Fibroblast of skin of right biceps (primary cell): ENCODE measurements at places on chromosomes 13 and 19.
A peak's percentile ranks its signal among the peaks of the same experiment; 100 is the strongest.

GRCh38 chr13:28805193-28805819 is 14.8 kb upstream of the MTUS2 start:
- DNase-seq: peak; percentile 2

DNA sequence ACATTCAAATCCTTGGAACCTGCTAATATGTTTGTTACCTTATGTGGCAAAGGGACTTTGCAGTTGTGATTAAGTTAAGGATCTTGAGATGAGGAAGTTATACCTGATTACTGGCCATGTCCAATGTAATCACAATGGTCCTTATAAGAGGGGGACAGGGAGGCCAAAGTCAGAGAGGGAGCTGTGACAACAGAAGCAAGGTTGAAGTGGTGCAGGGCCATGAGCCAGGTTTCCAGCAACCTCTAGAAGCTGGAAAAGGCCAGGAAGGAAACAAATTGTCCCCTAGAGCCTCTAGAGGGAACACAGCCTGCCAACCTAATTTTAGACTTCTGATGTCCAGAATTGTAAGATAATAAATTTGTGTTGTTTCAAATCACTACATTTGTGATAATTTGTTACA is 334.7 kb upstream of the DACH1 start:
- DNase-seq: no peak

DNA sequence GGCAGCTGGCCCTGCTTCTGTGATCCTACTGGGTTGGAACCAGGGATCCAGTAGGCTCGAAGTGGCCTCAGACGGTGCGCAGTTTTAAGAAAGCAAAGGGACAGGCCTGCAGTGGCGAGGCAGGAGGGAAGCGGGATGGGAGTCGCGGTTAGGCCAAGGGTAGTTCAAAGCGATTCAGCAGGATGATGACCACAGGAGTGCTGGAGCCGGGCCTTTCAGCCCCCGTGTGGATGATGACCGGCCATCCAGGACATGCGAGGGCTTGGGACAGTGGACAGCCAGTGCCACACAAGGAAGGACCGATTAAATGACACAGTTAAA is 854 bp downstream of the RNASEH2B start:
- DNase-seq: peak; percentile 52

- peak; percentile 73 for DNase-seq
Observed at GRCh38 chr19:57830071-57830602, at the start of gene ZNF587B. TSS of gene ZNF587B (plus strand) at chr19:57830299. CDS start at chr19:57830529, 230 bp downstream.

GRCh38 chr19:19407633-19407930 is 2.1 kb downstream of the GATAD2A start:
- DNase-seq: no peak

- no peak for DNase-seq
Observed at GRCh38 chr13:97388373-97388772, 45.6 kb upstream of the RAP2A start.

DNA sequence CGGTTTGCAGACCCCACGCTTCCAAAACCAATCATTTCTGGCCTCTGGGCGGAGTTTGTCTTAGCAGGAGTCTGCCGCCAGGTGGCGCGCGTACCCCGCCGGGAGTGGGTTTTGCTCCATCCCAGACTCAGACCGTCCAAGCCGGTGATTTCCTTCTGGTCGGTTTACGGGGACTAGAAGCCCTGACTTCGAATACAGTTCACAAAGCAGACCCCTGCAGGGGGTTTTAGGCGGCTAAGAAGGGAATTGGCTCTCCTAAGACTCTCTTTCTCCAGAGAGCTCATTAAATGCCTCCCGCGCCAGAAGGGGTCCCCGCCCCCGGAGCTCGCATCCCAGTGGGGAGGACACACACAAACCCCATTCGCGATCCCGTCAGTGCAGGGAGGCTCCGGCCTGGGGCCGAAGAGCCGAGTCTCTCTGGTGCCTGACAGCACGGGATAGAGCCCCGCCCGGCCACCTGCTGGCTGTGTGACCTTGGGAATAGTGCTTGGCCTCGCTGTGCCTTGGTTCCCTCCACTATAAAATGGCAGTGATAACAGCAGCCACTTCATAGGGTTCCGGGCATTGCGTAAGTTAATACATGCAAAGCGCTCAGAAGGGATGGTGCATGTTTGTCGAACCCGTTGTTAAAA is 8.6 kb upstream of the NUP62 start:
- peak; percentile 64 for DNase-seq

GRCh38 chr13:74206061-74206561 is 71.9 kb upstream of the KLF12 start:
- DNase-seq: peak; percentile 95

- no peak for DNase-seq
Observed at GRCh38 chr19:55348317-55349034, 6.0 kb downstream of the COX6B2 start.

DNA sequence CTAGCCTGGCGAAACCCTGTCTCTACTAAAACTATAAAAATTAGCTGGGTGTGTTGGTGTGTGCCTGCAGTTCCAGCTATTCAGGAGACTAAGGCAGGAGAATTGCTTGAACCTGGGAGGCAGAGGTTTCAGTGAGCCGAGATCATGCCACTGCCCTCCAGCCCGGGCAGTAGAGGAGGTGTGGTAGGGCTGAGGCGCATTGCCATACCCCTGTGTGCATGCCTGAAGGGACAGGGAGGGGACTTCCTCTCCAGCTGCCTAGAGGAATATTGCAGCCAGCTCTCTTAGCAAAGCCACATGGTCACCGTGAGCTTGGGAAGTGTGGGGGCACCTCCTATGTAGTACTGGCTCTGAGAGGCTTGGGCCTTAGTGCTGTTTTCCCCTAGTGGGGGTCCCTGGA is 29.2 kb upstream of the PEPD start:
- no peak for DNase-seq

DNA sequence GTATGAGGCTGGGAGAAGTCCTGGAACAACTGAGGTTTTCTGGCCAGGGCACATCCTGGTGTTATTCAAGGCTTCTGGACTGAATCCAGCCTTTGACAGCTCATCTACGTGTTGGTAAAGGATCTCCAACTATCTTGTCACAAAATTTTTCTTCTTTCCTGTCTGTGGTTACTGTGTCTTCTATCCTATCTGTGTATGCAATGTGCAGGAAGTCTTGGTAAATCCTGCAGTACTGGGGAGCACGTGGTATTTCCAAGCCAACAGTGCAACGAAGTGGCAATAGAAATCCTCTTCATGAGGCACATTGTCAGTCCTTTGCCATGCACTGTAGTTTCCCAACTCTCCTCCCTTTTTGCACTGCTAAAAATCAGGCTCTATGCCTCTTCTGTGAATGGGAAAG is 86.7 kb downstream of the ZNF100 start:
- no peak for DNase-seq

DNA sequence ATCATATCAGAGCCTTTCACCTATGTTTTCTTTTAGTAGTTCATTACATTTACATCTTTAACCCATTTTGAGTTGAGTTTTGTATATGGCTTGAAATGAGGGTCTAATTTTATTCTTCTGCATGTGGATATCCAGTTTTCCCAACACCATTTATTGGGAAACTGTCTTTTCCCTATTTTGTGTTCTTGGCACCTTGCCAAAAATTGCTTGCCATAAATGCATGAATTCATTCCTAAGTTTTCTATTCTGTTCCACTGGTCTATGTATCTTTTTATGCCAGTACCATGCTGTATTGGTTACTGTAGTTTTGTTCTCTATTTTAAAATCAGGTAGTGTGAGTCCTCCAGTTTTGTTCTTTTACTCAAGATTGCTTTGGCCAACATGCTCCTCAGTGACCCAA is 144.0 kb upstream of the OBI1 start:
- DNase-seq: no peak

DNA sequence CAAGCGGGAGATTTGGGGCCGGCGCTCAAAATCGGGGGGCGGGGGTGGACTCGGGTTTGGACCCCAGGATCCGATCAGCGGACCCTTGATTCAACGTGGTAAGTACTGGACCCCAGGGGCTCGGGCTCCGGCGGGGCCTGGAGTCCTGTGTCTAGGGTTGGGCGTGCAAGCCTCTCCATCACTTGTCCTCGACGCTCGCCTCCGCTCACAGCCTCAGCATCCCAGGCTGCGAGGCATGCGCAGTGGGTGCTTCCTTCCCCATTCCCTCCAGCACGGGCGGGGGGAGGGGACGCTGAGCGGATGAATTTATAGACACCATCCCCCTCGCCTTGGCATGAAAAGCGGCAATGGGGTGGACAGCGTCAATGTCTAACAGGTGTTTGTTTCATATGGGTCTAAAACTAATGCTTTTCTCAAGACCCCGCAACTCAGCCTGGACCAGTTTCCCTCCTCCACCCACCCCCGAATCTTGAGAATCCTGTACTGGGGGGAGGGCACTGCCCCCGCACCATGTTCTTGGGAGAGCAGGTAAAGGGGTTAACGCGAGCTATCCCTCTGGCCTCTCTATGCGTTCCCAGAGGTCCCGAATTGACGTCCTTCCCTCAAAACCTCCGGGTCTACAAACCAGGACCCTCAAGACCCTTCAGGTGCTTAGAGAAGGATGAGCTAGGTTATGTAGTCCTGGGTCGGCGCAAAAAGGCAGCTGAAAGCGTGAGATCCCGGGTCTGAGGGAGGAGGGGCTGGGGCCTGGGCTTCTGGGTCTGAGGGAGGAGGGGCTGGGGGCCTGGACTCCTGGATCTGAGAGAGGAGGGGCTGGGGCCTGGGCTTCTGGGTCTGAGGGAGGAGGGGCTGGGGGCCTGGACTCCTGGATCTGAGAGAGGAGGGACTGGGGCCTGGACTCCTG is 579 bp downstream of the CPT1C start:
- DNase-seq: peak; percentile 85

DNA sequence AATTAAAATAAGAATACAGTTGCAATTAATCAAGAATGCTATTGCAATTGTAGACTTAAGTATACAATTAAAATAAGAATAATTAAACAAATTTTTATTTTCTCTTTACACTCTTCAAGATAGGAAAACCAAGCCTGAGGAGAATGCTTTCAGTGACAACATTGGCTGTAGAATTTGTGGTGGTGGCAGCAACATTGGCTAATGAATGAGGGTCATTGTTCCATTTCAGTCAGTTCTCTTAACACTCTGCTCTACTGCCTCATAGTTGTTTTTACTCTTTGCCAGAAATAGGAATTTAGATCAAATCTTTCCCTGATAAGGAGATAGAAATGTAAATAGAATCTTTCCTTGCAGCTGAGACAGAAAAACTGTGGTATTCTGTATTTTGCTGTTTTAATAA is 391.6 kb downstream of the PCDH20 start:
- no peak for DNase-seq

DNA sequence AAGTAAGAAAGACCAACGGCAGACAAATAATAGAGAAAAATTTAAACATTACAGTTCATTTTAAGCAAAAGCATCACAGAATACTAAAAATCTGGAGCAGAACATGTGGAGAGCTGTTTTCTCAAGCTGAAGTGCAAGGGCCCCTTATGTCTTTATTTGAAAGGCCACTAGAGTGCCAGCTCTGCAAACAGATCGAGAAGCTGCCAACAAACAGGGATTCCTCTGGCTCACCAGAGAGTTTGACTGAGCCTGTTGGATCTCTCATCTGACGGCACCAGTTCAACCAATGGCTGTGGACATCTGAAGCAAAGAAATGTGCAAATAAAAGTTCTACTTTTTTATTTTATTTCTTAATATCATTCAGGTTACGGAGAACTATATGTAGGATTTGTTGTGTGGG is 119.7 kb downstream of the COL4A2 start:
- DNase-seq: no peak

- no peak for DNase-seq
Observed at GRCh38 chr13:103190841-103191240, 124.6 kb upstream of the SLC10A2 start.

DNA sequence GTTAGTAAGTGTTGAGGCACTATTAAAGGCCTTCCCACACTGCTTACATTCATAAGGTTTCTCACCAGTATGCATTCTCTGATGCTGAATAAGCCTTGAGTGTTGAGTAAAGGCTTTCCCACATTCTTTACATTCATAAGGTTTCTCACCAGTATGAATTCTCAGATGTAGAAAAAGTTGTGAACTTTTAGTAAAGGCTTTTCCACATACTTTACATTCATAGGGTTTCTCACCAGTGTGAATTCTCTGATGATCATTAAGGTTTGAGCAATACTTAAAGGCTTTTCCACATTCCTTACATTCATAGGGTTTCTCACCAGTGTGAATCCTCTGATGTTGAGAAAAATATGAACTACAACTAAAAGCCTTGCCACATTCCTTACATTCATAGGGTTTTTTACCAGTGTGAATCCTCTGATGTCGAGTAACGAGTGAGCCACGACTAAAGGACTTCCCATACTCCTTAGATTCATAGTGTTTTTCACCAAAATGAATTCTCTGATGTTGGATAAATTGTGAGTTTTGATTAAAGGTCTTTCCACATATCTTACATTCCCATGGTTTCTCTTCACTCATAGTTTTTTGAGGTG is 24.2 kb downstream of the ZNF829 start:
- no peak for DNase-seq

- peak; percentile 75 for DNase-seq
Observed at GRCh38 chr19:6021878-6022569, 44.1 kb upstream of the RANBP3 start.

DNA sequence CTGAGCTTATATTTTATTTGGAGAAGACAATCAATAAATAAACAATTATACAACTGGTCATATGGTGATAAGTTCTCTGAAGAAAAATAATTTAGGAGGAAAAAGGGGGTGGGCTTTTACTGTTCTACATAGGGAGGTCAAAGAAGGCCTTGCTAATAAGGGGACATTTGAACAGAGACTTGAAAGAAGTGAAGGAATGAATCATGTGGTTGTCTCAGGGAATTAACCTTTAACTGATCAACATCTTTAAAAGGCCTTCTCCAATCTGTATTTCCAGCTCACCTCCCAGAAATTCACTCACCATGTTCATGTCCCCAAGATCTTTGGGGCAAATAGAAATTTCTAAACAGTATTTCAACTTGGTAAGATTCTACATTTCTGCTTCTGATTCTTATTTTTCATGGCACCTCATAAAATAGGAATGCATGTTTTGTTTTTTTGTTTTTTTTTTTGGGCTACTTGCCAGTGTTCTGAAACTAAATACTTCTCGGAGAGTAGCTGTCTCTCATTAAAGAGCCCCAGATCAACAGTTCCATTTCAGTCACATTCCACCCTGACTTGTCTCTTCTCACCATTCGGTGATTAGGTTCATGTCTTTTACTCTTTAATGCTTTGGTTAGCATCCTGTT is 19.2 kb upstream of the LPAR6 start:
- peak; percentile 66 for DNase-seq

DNA sequence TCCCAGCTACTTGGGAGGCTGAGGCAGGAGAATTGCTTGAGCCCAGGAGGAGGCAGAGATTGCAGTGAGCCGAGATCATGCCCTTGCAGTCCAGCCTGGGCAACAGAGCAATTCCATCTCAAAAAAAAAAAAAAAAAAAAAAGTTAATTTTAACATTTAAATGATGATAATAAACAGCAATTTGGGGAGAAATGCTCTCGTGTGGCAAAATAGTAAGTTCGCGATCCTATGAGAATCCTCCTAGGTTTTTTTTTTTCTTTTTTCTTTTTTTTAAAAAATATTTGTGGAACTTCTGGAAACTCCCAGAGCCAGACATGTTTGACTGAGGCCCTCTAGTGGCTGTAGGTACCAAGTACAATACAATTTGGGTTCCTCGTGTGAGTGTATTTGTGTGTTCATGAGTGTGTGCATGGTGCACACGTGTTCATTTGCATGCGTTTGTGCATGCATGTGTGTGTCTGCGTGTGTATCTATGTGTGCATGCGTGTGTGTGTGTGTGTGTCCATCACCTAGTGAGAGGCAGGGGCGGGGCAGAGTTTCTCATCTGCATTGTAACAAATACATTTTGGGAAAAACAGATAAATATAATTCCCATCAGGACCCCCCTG is 31.2 kb downstream of the TMPRSS9 start:
- peak; percentile 73 for DNase-seq

- DNase-seq: peak; percentile 46
Observed at GRCh38 chr19:45638930-45639729, at the start of gene EML2. TSS of gene EML2 (minus strand) at chr19:45639397. CDS start at chr19:45639376, 21 bp downstream.
